Stimulated activated CD8-positive, alpha-beta memory T cell treated with anti-CD3 and anti-CD28 coated beads, Interleukin-4, amount 100 ng/mL, for 4 hours (primary cell): ENCODE measurements at places on chromosomes 13 and 19.

DNA sequence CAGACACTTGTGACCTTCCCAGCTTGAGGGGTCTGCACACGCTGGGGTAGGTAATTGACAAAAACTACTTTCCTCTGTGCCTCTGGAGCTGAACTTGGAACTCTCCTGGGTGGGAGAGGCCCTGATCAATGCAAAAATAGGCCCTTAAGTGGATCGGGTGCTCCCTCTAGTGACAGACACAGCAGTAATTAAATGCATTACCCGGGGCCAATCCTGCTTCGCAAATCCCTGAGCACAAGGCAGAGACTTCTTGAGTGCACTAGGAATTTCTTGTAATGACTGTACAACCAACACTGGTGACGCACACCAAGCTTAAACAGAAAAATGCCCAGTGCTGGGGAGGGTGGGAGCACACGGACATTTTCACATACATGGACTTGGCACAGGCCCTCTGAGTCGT is 10.6 kb upstream of the UBE2S start:
- no peak for DNase-seq

GRCh38 chr13:80605716-80606115 is 264.8 kb upstream of the SPRY2 start:
- DNase-seq, result no peak

- no peak for DNase-seq
Measured at GRCh38 chr19:50721441-50722137, 1.6 kb upstream of the CLEC11A start.

GRCh38 chr13:88958821-88959220 is 1287.7 kb downstream of the SLITRK5 start:
- no peak for DNase-seq

- no peak for DNase-seq
Measured at GRCh38 chr19:903266-903797, 9.7 kb downstream of the R3HDM4 start.

DNA sequence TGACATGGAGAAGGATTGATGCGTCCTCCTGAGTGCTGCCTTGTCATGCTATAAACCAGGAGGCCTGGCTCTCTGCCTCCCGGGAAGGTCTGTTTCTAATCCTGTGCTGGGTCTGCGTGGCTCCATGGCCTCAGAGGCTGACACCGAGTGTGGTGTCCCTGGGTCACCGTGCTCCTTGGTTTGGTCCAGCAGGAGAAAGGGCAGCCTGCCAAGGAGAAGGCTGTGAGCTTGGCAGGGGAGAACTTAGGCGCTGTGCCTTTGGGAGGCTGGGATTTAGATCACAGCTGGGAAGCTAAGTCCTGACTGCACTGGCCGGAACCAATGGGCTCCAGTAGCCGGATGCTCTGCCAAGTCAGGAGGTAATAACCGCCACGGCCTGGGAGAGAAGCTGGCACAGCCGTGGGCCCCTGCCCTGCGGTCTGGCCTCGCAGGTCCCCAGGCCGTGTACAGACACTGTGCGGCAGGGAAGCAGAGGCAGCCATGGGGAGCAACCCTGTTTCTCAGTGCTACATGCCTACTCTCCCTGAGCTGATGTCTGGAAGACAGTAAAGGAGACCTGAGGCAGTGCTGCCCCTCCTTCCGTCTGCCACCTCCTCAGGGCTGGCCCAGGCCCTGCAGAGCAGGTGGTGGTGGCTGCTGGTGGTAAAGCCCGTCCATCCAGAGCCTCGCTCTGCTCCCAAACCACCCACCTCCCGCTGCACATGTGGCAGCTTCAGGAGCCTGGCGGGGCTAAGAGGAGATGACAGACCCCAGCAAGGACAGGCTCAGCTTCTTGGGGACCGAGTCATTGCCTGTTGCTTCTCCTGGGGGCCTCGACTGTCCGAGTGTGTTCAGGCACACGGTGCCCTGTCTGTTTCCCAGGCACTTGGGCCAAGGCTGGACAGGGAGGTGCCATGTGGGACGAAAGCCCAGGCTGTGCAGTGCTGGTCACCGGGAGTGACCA is 44.9 kb downstream of the C13orf46 start:
- no peak for DNase-seq

GRCh38 chr13:50205581-50205980 is 190.3 kb downstream of the KCNRG start:
- no peak for DNase-seq

GRCh38 chr19:28026636-28027035 is 1186.3 kb downstream of the UQCRFS1 start:
- no peak for DNase-seq

DNA sequence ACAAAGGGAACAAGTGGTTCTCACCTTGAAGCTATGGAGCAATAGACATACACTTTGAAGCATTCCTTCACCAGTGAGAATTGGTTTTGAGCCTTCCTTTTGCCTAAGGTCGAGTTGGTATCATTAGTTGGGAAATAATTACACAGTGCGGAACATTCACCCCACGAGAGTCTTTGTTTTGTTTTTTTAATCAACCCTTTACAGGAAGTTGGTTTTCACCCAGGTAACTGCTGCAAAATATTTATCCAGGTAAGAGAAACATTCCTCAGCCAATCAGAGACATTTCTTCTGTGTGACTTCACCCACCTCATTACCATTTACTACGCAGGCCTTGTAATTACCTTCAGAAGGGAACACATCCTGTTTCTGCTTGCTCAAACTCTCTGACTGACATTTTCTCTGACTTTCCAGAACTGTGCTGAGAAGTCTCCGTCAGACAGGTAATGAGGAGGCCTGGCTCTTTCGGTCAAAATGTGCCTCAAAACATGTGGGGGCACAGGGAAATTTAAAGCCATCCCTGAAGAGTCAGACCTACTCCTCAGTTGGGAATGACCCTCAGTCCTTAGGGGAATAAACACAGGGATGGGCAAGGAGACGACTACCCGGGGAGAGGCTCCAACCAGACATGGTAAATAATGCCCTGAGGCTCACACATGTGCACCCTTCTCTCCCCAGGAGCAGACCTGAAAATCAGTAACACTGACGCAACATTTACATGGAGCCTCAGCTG is 22.7 kb upstream of the SERP2 start:
- DNase-seq, result no peak

- no peak for DNase-seq
Measured at GRCh38 chr13:45364876-45365557, 24.0 kb upstream of the TPT1 start.

GRCh38 chr13:95137096-95137495 is 164.2 kb downstream of the ABCC4 start:
- DNase-seq, result no peak

- no peak for DNase-seq
Measured at GRCh38 chr13:52399708-52400107, 6.3 kb downstream of the THSD1 start.
